ENCODE measurements at places on chromosomes 4 and X.

- no peak for DNase-seq
These were observed 126.1 kb downstream of the NAA11 start for GRCh38 chr4:79199743-79200142.

- no peak for DNase-seq
These were observed 63.4 kb downstream of the NBDY start for GRCh38 chrX:56792270-56793111.

GRCh38 chr4:19983072-19983471 lies 268.6 kb upstream of the SLIT2 start:
- no peak for DNase-seq

- no peak for DNase-seq
These were observed 24.9 kb upstream of the IQSEC2 start for GRCh38 chrX:53305996-53306937.

DNA sequence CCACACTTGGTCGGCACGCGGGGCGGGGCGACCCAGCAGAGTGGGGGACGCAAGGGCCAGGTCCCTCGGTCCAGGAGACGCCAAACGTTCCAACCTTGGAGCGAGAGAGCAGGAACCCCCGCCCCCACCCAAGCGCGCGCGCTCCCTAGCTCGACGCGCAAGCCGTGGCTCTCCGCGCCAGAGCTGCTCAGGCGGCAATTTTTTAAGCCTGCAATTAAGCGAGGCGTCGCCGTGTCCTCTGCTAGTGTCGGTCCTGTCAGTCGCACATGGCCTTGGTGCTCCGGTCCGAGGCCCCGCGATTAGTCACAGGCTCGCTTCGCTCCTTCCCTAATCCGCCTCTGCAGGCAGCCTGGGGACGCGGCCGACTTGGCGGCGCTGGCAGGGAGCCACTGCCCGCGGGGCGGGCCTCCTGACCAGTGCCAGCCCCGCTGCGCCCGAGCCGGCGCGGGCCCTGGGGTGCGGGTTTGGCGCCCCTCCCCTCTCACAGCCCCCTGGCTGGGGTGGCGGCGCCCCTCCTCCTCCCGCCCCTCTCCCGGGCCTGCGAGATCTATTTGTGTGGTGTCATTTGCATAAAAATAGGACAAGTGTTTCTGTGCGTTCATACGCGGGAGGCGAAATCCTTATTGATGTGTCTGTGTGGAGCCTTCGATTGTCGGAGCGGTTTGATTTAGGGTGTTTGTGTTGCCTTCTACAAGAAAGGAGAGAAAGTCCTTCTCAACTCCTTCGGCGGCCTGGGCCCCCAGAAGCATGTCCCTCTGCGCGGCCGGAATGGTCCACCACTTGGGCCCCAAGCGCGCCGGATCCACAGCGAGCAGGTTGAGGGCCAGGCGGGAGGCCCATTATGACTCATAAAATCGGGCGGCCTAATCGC lies 9.8 kb upstream of the BCOR start:
- peak; percentile 80 for DNase-seq

DNA sequence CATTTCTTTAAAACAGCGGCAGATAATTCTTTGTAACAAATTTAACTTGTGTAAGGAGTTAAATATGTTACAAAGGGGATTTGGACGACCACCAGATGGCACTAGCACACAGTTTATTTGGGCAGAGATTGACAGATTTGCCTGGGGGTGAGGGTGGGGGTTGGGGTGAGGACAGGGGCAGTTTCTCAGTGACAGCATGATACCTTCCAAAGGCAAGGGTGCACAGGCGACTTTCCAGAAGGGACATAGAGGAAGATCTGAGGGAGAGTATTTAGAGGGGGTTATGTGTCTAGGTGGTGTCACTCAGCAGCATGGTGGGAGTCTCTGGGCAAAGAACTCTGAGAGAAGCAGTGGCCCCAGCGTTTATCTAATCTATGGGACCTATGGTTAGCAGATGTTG lies 9.6 kb upstream of the TMA16 start:
- peak; percentile 67 for DNase-seq

DNA sequence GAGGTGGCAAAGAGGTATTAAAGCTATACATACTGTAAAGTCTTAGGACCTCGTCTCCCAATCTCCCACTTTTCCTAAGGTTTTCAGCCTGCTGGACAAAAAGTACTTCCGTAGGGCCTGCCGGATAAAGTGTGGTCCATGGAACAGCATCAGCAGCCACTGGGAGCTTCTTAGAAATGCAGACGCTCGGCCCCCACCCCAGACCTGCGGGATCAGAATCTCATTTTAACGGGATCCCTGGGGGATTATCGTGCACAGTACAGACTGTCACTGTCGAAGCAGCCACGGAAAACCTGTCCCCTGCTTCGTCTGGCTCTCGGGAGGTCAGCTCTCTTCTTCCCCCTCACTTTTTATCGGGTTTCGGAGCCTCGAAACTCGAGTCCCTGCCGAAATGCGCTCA lies 802 bp downstream of the ADGRG2 start:
- no peak for DNase-seq

DNA sequence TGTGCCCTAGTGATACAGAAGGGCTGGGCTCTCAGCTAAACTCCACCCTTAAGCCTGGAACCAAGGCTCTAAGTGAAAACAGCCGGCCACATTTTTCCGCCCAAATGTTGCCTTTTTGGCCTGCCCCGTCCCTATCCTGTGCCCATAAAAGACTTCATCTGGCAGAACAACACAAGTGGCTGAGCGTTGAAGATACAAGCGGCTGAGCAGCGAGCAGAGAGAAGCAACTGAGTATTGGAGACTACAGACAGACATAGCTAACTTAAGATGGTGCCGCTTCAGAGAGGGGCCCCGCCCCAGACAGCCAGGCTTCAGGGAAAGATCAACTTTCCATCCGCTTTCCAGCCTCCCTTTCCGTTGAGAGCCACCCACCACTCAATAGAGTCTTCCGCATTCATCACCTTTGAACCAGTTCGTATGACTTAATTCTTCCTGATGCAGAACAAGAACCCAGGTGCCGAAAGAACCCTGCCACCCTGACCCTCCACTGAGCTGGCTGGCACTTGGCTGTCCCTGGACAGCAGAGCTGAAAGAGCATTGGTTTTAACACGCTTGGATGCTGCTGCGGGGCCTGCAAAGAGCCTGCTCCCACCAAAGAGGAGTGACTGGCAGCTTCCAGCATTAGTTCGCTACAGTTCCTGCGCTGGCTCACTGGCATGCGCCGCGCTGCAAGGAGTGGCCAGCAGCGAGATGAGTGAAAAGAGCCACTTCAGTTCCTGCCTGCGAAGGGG lies 853.2 kb upstream of the INTU start:
- DNase-seq = no peak

- no peak for DNase-seq
These were observed 38.4 kb downstream of the GPRIN3 start for GRCh38 chr4:89269121-89269666.

DNA sequence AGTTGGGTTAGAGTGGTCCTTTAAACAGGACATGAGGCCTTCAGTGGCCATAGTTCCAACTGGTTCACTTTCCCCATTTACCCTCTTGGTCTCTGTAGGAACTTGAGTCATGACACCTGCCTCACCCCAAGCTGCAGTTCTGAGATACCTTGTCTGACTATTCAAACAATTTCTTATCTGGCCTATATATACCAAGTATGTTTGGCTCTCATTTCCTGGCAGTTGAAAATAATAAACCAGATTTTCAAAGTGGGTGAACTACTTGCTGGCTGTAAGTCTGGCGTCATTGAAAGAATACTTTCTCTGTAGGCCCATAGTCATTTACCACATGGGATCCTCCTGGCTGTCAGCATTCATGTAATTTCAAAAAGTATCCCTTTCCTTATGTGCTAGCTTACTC lies 228.8 kb downstream of the SHROOM3 start:
- no peak for DNase-seq

GRCh38 chr4:158871335-158871724 lies 102.5 kb downstream of the FNIP2 start:
- DNase-seq = no peak

- DNase-seq = no peak
These were observed 2.4 kb downstream of the IL1RAPL2 start for GRCh38 chrX:104568304-104568915.

- no peak for DNase-seq
These were observed 2.1 kb upstream of the PCDH7 start for GRCh38 chr4:30718021-30718542.

DNA sequence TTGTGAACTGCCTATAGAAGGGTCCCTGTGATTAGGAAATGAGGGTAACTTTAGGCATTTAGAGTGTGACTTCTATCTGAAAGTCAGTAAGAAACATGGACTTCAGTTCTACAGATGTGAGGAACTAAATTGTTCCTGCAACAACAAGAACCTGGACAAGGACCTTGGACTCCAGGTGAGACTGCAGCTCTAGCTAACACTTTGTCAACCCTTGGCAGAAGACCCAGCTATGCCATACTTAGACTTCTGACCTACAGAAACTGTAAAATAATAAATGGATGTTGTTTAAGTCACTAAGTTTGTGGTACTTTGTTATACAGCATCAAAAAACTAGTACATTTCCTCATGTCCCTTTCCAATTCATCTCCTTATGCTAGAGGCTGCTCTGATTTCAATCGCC lies 580.8 kb downstream of the IQCM start:
- no peak for DNase-seq

- DNase-seq = no peak
These were observed 39.0 kb upstream of the RASL11B start for GRCh38 chr4:52822972-52823701.

GRCh38 chr4:113684534-113685091 lies 76.9 kb downstream of the CAMK2D start:
- DNase-seq = no peak

- DNase-seq = no peak
These were observed 11.5 kb downstream of the LARP7 start for GRCh38 chr4:112648263-112649054.

DNA sequence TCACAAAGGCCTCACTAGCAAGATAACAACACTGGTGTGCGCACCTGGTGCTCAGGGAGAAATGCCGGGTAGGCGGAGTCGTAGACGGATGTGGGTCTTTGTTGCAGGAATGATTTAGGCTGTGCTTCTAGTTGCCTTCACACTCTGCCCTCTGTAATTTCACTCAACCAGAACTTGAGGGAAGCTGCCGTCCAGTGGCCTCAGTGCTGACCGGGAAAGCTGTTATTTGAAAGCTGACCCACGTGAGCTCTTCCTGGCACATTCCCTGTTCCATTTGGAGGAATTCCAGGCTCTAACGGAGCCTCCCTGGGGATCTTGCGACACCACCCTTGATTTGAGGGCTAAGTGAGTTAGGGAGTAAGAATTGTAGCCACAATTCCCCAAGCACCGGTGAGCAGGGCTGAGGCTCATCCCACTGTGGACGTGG lies 15.9 kb downstream of the SH3TC1 start:
- DNase-seq = no peak

GRCh38 chrX:131881194-131881593 lies 141.9 kb upstream of the STK26 start:
- DNase-seq = no peak

GRCh38 chr4:17066972-17067371 lies 168.5 kb upstream of the LDB2 start:
- DNase-seq = no peak

DNA sequence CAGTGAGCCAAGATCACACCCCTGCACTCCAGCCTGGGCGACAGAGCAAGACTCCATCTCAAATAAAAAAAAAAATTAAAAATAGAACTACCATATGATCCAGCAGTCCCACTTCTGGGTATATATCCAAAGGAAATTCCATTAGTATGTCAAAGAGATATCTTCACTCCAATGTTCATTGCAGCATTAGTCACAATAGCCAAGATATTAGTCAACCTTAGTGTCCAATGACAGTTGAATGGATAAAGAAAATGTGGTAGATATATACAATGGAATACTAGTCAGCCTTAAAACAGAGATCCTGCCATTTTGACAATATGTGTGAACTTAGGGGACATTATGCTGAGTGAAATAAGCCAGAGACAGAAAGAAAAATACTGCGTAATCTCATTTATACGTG lies 49.4 kb downstream of the C4orf46 start:
- no peak for DNase-seq

- no peak for DNase-seq
These were observed 932.3 kb upstream of the EPHA5 start for GRCh38 chr4:66602622-66603021.

- no peak for DNase-seq
These were observed 270.2 kb downstream of the PAPSS1 start for GRCh38 chr4:107449611-107450369.

GRCh38 chr4:41657561-41657960 lies 91.0 kb downstream of the PHOX2B start:
- no peak for DNase-seq

GRCh38 chr4:168019019-168019651 lies 73.2 kb upstream of the ANXA10 start:
- no peak for DNase-seq

GRCh38 chr4:167787231-167787630 lies 305.1 kb upstream of the ANXA10 start:
- DNase-seq = no peak

DNA sequence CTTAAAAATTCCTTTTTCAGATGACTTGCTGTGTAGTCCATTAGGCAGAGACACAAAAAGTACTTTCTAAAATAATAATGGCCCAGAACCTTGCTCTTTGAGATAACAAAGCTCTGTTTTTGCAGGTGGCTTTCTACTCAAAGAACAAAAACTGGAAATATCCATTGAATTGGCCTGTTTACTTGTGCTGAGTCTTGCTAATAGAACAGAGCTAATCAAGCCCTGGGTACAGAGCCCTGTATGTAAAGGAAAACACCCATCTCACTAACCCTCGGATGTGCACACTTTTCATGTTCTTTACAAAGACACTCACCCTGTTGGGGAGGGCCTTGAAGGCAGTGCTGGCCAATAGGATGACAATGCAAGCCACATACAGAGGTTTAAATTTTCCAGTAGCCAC lies 27.0 kb upstream of the LNX1 start:
- DNase-seq = no peak

- DNase-seq = no peak
These were observed 2.8 kb downstream of the EREG start for GRCh38 chr4:74367656-74368290.

DNA sequence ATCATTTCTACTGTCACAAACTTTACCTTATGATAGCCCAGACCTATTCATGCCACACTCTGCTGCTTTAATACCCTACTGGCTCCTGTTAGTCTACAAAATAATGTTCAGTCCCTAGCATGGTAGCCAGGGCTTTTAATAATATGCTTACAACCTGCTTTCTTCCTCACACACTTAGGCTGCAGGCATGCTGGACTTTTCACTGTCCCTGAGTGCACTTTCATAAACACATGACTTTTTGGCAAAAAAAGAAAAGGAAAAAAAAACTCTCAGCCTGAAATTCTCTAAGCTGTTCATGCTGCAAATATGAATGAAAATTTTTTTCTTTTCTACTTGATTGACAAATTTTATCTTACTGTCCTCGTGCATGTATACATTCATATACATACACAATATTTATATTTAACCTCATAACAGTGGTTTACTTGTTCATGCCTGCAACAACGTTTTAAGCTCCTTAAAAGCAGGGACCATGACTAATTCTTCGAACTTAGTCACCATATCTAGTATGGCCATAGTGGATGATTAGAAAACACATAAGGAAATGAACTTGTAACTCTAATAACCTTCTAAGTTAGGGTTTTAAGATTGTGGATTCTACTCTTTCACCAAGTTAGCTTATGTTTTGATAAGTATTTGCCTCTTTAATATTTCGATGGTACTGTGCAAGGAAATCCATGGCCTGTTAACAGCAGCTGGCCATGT lies 229.5 kb downstream of the SPCS3 start:
- DNase-seq = no peak
